Fibroblast of skin of right quadriceps (primary cell): ENCODE measurements at places on chromosomes 3 and 15.

DNA sequence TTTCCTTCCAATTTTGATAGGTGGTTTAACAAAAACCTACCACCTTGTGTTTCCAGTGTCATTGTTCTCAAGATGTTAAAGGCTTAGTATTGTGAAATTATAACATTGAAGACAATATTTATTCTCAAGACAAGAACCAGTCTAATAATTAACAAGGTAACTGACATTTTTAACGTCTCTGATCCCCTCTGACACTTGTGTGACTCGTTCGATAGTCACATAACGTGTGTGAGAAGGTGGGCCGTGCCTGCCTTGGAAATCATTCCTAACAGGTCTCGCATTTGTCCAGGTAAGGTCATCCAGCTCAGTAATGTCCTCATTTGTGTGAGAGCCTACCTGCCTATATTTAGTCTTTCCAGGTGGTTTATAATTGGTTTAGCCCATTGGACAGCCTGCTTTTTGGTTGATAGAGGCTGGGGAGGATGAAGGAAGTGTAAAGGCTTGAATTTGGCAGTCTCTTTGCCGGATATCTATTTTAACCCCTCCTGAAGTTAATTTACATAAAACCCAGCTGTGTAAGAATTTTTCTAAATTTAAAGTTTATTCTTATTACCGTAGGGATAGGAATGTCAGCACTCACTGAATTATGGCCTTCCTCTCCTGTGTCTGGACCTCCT, 94.4 kb downstream of the AKAP13 start:
- DNase-seq: no peak

DNA sequence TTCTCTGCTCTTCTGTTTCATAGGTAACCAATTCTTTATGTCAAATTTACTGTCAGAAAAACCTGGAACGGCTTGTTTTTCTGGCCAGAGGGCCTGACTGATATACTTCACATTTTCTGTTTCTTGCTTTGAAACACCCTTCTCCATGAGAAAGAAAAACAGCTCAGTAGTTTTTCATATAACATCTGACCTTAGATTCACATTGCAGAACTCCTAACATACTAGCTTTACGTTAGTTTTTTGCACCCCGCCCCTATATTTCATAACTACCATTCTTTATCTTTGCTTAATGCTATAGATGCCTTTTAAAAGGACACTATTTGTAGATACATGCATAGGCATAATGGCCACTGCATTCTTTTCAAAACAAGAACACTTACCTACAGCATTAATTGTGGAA, 83.9 kb upstream of the TSC22D2 start:
- no peak for DNase-seq

GRCh38 chr15:85500060-85500708, 119.8 kb downstream of the AKAP13 start:
- DNase-seq: no peak

DNA sequence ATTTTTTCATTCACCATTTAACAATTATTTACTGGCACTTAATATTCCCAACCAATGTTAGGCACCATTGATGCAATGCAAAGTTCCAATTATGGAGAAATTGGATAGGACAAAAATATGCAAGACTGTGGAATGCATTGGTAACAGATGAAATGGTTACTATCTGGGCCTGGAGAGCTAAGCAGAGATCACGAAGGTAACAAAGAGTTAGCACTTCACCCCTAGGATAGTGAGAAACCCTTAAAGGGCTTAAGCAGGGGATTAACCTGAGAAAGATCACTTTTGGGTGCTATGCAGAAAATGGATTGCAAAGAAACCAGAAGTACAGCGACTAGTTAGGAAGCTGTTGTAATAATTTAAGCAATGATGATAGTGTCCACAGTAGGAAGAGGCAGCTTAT, 129.6 kb upstream of the GPR149 start:
- no peak for DNase-seq

DNA sequence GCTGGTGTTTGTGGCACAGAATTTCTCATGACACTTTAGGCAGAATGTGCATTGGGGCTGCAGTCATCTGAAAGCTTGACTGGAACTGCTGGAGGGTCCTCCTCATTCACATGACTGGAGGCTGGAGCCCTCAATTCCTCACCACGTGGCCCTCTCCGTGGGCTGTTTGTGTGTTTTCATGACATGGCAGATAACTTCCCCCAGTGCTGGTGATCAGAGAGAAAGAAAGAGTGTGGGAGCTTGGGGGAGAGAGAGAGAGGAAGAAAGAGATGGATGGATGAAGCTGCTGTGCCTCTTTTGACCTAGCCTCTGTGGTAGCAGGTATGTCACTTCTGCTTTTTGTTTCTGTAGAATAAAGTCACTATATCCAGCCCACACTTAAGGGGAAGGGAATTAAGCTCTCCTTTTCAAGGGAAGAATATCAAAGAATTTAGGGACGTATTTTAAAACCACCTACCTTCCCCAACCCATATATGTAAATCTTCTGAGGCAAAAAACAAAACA, 169.6 kb upstream of the IL12A start:
- DNase-seq: no peak

DNA sequence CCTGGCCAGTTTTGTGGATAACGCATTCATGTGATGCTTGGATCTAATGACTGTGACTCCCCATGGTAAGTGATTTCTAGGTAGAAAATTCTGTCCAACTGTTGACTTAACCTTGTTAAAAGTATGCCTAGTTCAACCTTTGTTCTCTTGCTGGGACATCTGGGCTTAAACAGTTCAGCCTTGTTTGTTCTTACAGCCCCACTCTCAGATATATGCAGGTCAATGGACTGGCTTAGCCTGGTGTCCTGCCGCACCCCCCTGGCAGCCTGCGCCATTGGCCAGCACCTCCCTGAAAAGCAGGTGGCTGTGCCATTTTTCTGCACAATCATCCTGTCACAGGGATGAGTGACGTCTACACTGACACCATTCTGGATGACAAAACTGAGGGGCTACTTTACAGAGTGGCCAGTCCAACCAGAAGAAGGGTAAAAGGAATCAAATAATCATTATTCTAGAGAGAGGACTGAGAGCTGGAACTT, 244.7 kb upstream of the ONECUT1 start:
- DNase-seq: no peak

GRCh38 chr3:89114841-89115223, 7.4 kb downstream of the EPHA3 start:
- no peak for DNase-seq

DNA sequence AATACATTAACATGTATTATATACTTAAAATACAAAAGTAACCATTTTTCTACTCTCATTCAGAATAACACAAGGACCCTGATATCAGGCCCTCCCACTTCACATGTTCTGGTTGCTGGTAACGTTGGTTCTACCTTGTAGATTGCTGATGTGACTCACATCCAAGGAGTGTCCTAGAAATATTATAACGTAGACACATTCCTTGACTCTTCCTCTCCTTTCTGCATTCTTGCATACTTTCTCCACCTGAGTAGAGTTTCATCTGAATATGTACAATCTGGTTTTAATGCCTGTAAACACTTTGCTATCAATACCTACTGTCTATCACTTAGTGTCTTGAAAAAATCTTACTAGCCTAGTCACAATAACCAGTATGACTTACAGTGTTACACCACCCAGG, 35.0 kb upstream of the NEDD4 start:
- DNase-seq: no peak
